Activated CD4-positive, alpha-beta T cell treated with anti-CD3 and anti-CD28 coated beads, Interleukin-2, amount 10 ng/mL, durations not matched to agents 7 days and 5 days (primary cell): ENCODE measurements at places on chromosomes 3 and 15. TPM values are rescaled to one million over a fixed set of nuclear protein-coding genes. Genes with fewer than 3 reads are reported as not detected.

DNA sequence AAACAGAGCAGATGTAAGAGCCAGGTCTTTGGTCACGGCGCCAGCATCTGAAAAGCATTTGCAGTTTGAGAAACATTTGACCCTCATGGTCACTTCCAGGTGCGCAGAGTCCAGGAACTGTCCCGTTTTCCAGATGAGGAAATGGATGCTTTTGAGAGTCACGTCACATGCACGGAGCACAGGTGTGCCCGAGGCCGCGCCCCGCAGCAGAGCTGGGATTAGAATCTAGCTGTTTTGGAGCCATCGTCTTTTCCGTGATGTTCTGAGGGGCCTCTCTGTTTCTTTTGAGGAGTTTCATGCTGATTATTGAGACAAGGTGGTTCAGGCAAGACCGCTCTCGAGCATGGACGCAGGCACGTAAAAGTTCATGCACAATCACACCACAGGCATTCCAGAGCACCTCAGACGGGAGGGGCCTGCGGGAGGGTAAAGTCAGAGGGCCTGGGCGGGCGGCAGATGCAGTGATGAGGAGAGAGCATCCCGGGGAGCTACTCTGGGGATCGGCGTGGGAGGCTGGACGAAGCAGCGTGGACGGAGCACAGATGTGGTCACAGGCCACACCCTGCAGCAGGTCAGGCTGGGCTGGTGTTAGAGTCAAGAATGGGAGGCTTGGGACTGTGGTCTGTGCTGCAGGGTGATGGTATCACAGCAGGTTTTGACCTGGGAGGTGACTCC, 139.2 kb upstream of the MEF2A start:
- H3K36me3 ChIP-seq, result peaks cover 8% of the 10 kb centered on the region
- H3K27me3 ChIP-seq, result no peaks in the 10 kb centered on the region
- H3K4me3 ChIP-seq, result no peak overlapping the region
- H3K27ac ChIP-seq, result peak overlapping the region; percentile 97
- H3K4me1 ChIP-seq, result peaks cover 50% of the 10 kb centered on the region

- no peaks in the 10 kb centered on the region for H3K36me3 ChIP-seq
- H3K27me3 ChIP-seq, result no peaks in the 10 kb centered on the region
- no peak overlapping the region for H3K27ac ChIP-seq
- no peaks in the 10 kb centered on the region for H3K4me1 ChIP-seq
- no peak overlapping the region for H3K4me3 ChIP-seq
These were observed 26.3 kb downstream of the MRPS11 start for GRCh38 chr15:88493844-88494243.

GRCh38 chr3:129199366-129199765, 15.7 kb upstream of the CNBP start:
- H3K27ac ChIP-seq, result no peak overlapping the region
- peaks cover 3% of the 10 kb centered on the region for H3K36me3 ChIP-seq
- H3K4me3 ChIP-seq, result no peak overlapping the region
- peaks cover 19% of the 10 kb centered on the region for H3K4me1 ChIP-seq

GRCh38 chr3:14685179-14685578, 10.2 kb downstream of the C3orf20 start:
- peaks cover 24% of the 10 kb centered on the region for H3K27me3 ChIP-seq
- no peak overlapping the region for H3K27ac ChIP-seq
- H3K4me1 ChIP-seq, result no peaks in the 10 kb centered on the region
- H3K4me3 ChIP-seq, result no peak overlapping the region

GRCh38 chr3:56720849-56721248, 37.8 kb upstream of the TASOR start:
- H3K4me1 ChIP-seq, result peaks cover 54% of the 10 kb centered on the region
- no peaks in the 10 kb centered on the region for H3K27me3 ChIP-seq
- peak overlapping the region; percentile 6 for H3K27ac ChIP-seq
- H3K36me3 ChIP-seq, result peaks cover 64% of the 10 kb centered on the region
- H3K4me3 ChIP-seq, result no peak overlapping the region

- DNase-seq, result no peak
- no peak overlapping the region for H3K4me3 ChIP-seq
- no peaks in the 10 kb centered on the region for H3K27me3 ChIP-seq
- H3K36me3 ChIP-seq, result peaks cover 12% of the 10 kb centered on the region
These were observed 5.5 kb downstream of the MEF2A start for GRCh38 chr15:99571299-99571698.

DNA sequence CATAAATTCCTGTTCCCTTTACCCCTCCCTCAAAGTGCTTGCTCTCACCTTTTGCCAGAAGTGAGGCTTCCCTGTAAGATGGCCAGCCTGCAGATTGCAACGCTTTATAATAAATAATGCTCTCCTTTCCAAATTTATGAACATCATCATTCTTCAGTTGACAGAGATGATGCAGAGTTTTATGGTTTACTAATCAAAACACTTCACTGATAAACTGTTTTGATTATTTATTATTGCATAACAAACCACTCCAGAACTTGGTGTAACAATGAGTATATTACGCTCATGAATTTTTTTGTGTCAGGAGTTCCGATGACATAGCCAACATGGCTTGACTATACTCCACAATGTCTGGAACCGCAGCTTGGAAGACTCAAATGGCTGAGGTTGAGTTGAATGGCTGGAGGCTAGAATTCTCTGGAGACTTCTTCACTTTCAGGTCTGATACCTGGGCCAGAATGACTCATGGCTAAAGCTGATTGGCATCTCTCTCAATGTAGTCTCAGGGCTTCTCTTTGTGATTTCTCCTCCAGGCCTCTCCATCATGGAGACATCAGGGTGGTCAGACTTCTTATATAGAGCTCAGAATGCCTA, 27.3 kb upstream of the TGFBR2 start:
- no peak for DNase-seq
- no peak overlapping the region for H3K27ac ChIP-seq
- H3K4me3 ChIP-seq, result no peak overlapping the region

GRCh38 chr3:37892927-37893600, 31.4 kb downstream of the CTDSPL start:
- no peak overlapping the region for H3K27ac ChIP-seq
- H3K27me3 ChIP-seq, result no peaks in the 10 kb centered on the region
- DNase-seq, result no peak
- no peak overlapping the region for H3K4me3 ChIP-seq
- no peaks in the 10 kb centered on the region for H3K36me3 ChIP-seq
- H3K4me1 ChIP-seq, result no peaks in the 10 kb centered on the region

- no peaks in the 10 kb centered on the region for H3K27me3 ChIP-seq
- no peak overlapping the region for H3K27ac ChIP-seq
- no peak overlapping the region for H3K4me3 ChIP-seq
- peaks cover 29% of the 10 kb centered on the region for H3K36me3 ChIP-seq
- H3K4me1 ChIP-seq, result peaks cover 20% of the 10 kb centered on the region
- DNase-seq, result no peak
These were observed 33.9 kb downstream of the SHQ1 start for GRCh38 chr3:72814308-72814707.

DNA sequence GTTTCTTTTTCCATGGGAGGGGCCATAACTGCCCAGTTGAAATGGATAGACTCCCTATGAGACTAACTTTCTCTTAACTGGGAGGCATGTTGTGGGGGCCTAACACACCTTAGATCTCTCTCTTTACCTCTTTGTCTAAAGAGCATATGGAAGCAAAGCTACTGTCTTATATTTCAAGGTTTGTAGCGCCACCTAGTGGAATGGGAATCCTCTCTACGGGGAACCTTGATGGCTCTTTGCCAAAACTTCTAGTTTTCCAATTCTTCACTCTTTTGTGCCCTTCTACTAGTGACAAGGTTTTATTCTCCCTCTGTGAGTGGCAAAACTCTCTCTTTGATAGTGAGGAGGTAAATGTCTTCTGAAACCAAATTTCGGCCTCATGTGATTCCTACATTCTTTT, 1030.4 kb upstream of the CADM2 start:
- peak; percentile 9 for DNase-seq
- H3K4me3 ChIP-seq, result no peak overlapping the region
- H3K36me3 ChIP-seq, result no peaks in the 10 kb centered on the region
- H3K27ac ChIP-seq, result no peak overlapping the region

DNA sequence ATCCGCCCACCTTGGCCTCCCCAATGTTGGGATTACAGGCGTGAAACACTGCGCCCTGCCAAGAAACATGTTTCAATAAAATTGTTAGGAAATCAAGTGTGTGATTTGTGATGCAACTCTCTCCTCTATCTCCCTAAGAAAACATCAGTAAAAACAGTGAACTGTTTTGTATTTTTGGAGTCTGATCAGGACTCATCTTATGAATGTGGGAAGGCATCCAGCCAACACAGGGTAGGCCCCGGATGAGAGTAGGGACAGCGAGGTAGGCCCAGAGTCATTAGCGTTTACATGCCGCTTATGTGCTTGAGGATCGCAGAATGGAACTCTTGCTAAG, 884 bp upstream of the GLYCTK start:
- DNase-seq, result no peak
- peak overlapping the region; percentile 100 for H3K27ac ChIP-seq
- no peaks in the 10 kb centered on the region for H3K27me3 ChIP-seq
- peaks cover 25% of the 10 kb centered on the region for H3K36me3 ChIP-seq
- H3K4me1 ChIP-seq, result peaks cover 60% of the 10 kb centered on the region
- H3K4me3 ChIP-seq, result peak overlapping the region; percentile 100

DNA sequence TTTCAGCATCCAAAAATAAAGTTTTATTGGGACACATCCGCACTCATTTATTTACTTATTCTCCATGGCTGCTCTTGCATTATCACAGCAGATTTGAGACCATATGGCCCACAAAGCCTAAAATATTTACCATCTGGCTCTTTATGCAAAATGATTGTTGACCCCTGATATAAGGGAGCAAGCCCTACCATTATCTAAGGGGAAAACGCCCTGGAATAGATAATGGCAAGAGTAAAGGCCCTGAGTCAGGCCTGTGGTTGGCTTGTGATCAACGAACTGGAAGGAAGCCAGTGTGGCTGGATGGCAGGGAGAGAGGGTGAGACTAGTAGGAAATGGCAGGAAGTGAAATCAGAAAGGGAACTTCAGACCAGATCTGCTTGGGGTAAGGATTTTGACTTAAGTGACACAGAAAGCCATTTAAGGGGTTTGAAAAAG, 24.6 kb upstream of the DMXL2 start:
- H3K4me3 ChIP-seq, result no peak overlapping the region
- H3K27me3 ChIP-seq, result peaks cover 19% of the 10 kb centered on the region
- H3K36me3 ChIP-seq, result no peaks in the 10 kb centered on the region
- no peak for DNase-seq
- H3K4me1 ChIP-seq, result peaks cover 4% of the 10 kb centered on the region

- no peak overlapping the region for H3K27ac ChIP-seq
- DNase-seq, result no peak
- H3K4me3 ChIP-seq, result no peak overlapping the region
- H3K27me3 ChIP-seq, result no peaks in the 10 kb centered on the region
- H3K4me1 ChIP-seq, result no peaks in the 10 kb centered on the region
These were observed 1308.8 kb downstream of the ROBO2 start for GRCh38 chr3:78348664-78349063.

DNA sequence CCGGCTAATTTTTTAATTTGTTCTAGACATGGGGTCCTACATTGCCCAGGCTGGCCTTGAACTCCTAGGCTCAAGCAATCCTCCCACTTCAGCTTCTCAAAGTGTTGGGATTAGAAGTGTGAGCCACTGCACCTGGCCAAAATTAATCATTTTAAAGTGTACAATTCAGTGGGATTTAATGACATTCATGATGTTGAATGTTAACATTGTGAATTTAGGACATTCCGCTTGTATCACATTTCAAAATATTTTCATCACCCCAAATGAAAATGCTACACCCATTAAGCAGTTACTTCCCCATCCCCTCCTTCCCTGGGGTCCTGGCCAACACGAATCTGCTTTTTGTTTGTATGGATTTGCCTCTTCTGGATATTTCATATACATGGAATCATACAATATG, 62.1 kb upstream of the CGNL1 start:
- H3K27me3 ChIP-seq, result peaks cover 4% of the 10 kb centered on the region
- H3K4me3 ChIP-seq, result no peak overlapping the region
- no peak overlapping the region for H3K27ac ChIP-seq
- no peaks in the 10 kb centered on the region for H3K36me3 ChIP-seq

- peaks cover 74% of the 10 kb centered on the region for H3K4me1 ChIP-seq
- DNase-seq, result peak; percentile 71
- peak overlapping the region; percentile 54 for H3K4me3 ChIP-seq
- peak overlapping the region; percentile 98 for H3K27ac ChIP-seq
- no peaks in the 10 kb centered on the region for H3K27me3 ChIP-seq
These were observed 27.0 kb downstream of the PSTPIP1 start for GRCh38 chr15:77021803-77022381.

- no peaks in the 10 kb centered on the region for H3K27me3 ChIP-seq
- peaks cover 99% of the 10 kb centered on the region for H3K4me1 ChIP-seq
- peak overlapping the region; percentile 90 for H3K27ac ChIP-seq
- no peak for DNase-seq
- peaks cover 48% of the 10 kb centered on the region for H3K36me3 ChIP-seq
These were observed 36.3 kb downstream of the KLF13 start for GRCh38 chr15:31362886-31363285.

DNA sequence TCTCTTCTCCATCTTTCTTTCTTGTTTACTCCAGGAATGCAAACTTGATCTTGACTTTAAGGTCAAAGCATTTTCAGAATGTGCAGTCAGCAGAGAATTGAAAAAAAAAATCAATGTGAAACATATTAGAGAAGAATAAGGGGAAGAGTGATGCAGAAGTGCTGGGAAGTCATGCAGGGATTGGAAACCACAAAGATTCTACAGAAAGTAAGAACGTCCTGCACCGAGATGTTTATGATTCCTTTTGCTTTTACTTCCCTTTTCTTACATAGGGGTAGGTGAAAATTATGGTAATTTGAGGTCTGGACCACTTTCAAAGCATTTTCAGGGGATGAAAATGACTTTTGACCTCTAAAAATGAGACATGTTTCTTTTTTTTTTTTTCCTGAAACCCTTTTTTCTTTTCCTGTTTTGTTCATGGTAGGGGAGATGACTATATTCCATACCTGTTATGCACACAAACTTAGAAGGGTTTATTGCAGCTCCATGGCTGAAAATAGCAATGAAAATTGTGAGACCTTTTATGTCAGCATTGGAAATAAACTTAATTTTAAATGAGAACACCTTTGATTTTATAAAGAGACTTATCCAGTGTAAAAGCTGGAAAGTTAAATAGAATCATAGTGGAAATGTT, 623.5 kb upstream of the TBL1XR1 start:
- H3K4me3 ChIP-seq, result no peak overlapping the region
- H3K27ac ChIP-seq, result no peak overlapping the region
- H3K4me1 ChIP-seq, result peaks cover 6% of the 10 kb centered on the region
- DNase-seq, result no peak
- no peaks in the 10 kb centered on the region for H3K36me3 ChIP-seq

DNA sequence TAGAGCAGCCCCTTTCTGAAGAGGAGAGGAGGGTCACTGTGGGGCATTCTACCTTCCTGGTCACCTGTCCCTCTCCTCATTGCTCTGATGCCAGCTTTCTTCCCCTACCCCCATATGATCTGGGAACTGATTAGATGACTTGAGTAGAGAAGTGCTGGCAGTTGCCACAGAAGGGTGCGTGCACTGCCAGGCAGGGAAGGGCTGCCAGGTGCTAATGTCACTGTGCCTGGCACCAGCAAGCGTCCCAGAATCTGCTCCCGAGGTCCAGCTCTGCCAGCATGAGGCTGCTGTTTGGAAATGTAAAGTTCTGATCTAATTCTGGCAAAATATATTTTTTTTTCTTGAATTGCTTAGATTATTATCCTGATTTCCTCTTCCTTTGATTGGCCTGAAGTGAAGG, 52.8 kb downstream of the PPM1L start:
- no peak for DNase-seq
- H3K27me3 ChIP-seq, result peaks cover 12% of the 10 kb centered on the region
- H3K4me3 ChIP-seq, result no peak overlapping the region
- no peaks in the 10 kb centered on the region for H3K4me1 ChIP-seq

AMT gene
- total RNA-seq, result 6.3 TPM

PPP1R14D gene
- total RNA-seq, result not detected

LRRC34 gene
- total RNA-seq, result 3.4 TPM

EPHA3 gene
- total RNA-seq, result not detected

SYNPR gene
- not detected for total RNA-seq

MME gene
- not detected for total RNA-seq

CCDC54 gene
- total RNA-seq, result not detected

HRH1 gene
- total RNA-seq, result 0.25 TPM

PAQR5 gene
- total RNA-seq, result not detected

HLTF gene
- 18.7 TPM for total RNA-seq

MYO5C gene
- total RNA-seq, result 2.4 TPM

CTXN2 gene
- total RNA-seq, result not detected

TMC3 gene
- total RNA-seq, result not detected
